ENCODE measurements at places on chromosomes 5 and 9.

DNA sequence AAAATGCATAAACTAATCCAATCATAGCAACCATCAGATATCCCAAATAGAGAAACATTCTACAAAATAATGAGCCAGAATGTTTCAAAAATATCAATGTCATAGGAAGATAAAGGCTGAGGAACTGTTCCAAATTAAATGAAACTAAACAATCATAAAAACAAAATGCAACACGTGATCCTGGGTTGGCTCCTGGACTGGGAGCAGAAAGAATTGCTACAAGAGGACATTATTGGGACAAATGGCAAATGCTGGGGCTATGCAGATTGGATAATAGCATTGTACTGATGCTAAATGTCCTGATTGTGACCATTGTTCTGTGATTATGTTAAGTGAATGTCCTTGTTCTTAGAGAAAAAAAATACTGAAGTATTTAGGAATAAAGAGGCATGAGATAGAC lies 54.2 kb upstream of the AKNA start:
- DNase-seq, result no peak

GRCh38 chr5:60843386-60843935 lies 608 bp downstream of the ELOVL7 start:
- peak; percentile 34 for DNase-seq

GRCh38 chr9:82732928-82733327 lies 330.0 kb downstream of the RASEF start:
- DNase-seq, result no peak

DNA sequence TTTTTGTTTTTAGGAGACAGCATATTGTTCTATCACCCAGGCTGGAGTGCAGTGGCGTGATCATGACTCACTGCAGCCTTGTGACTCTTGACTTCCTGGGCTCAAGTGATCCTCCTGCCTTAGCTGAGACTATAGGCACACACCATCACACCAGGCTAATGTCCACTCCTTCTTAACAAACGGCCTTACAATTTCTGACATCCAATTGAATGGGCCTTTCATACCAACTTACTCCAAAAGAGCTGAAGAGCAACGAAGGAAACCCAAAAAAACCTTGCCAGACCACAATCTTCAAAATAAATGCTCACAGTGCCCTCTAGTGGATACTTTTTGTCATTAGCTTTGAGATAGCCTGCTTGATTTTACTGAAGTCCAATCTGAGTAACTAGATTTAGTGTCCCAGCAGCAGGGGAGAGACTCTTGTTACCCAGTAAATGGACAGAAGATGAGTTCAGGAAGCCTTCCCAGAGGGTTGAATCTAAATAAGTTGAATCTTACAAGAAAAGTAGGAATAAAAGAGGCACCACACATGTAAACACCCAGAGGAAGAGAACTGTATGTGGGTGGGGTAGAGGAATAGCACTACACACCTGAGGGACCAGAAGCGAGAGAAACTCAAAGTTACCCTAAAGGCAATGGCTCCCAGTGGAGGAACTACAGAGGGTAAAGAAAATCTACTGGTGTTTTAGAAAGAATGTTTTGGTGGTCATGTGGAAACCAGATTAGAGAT lies 9.3 kb downstream of the ZNF622 start:
- peak; percentile 80 for DNase-seq

DNA sequence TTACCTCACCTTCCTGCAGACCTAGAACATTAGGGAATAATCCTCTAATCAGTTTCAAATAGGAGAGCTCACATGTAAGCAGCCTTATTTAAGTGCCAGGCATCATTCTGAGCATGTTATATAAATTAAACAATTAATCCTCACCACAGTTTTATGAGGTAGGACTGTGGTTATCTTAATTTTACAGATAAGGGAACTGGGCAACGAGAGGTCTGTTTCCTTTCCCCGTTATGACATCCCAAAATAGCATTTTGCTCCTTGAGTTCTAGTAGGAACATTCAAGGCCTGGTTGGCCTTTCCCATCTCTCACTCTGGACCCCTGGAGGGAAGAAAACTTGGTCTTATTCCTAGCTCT lies 19.1 kb upstream of the IFNB1 start:
- no peak for DNase-seq

DNA sequence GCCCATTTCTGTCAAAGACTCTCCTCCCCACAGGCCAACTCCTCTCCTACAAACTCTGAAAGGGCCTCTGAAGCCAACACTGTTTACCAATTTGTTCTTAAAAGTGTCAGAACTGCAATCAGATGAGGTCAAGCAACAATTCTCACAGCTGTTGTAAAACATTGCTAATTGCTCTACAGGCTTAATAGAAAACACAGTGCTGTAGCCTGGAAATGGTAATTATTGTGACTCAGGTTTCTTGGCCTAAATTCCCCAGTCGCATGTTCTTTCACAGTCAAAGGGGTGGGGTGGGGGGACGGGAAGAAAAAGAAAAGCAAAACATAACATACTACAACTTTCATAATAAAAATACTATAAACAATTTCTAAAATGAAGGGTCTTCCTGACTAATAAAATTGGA lies 343.2 kb downstream of the DMAC1 start:
- DNase-seq, result no peak

- no peak for DNase-seq
Measured at GRCh38 chr5:89934069-89934468, 475.5 kb downstream of the CETN3 start.

- no peak for DNase-seq
Measured at GRCh38 chr5:172544371-172545095, 90.2 kb upstream of the SH3PXD2B start.

DNA sequence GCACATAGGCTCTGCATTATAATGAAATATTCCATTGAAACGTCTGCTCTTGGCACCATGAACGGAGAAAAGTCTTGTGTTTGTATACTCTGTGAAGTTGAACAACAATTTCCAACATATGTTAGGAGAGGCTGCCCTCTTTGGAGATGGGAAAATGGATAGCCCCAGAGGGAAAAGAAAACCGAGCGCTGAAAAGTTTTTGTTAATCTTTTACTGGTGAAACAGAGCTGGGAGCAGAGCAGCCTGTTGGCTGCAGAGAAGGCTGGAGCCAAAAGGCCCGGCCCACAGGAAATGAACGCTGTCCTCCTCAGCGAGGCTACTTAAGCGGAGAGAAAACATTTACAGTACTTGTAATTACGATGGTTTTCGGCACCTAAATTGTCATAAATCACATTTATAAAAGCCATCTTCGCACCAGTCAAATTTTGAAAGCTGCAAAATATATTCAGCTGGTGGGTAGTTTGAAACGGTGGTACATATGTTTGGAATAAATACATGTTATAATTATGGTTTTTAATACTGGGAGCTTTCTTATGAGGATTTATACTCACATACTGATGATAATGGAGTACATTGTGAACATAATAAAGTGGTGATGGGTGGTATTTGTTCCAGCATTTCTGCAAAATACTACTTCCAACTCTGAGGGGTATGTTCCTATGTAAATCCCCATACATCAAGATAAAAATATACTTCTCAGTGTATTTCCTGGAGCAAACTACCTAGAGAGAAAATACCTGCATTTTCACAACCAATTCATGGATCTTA lies 129.6 kb upstream of the CNTLN start:
- DNase-seq, result peak; percentile 78

DNA sequence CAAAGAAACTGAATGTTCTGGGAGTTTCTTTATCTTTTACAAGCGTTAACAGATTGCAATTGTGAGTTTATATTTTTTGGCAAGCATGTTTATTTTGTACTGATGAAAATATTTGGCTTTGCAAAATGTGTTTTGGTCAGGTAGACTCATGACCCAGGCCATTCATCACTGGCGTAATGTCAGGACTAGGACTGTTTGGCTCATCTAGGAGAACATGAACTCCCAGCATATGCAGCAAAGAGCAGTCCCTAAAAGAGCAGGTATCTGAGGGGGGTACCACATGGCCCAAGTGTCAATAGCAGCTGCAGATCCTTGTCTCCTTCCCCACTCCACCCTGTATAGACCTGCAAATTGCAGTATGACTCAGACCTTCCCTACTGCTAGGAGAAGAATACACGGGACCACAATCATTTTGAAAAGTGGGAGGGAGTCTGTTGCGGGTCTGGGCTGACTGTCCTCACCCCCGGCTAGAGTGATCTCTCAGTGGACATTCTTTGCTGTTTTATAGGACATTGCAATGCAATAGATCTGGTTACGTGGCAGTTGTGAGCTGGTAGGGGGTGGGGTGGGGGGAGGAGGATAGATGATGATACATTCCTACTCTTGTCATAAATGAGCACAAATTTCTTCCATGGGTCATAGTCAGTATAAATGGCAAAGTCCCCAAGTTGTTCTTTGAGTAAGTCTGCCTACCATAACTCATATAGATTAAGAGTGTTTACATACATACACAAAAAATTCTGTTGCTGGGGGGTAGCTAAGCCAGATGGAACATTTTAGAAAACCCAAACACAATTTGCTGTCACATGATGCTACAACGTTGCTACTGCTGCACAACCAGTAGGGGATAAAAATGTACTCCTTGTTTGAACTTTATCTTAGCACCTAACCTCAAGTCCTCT lies 20.8 kb upstream of the SNCAIP start:
- DNase-seq, result peak; percentile 36

- DNase-seq, result no peak
Measured at GRCh38 chr5:107661038-107661649, 9.6 kb downstream of the EFNA5 start.

GRCh38 chr5:59519338-59519737 lies 374.2 kb downstream of the PDE4D start:
- no peak for DNase-seq

DNA sequence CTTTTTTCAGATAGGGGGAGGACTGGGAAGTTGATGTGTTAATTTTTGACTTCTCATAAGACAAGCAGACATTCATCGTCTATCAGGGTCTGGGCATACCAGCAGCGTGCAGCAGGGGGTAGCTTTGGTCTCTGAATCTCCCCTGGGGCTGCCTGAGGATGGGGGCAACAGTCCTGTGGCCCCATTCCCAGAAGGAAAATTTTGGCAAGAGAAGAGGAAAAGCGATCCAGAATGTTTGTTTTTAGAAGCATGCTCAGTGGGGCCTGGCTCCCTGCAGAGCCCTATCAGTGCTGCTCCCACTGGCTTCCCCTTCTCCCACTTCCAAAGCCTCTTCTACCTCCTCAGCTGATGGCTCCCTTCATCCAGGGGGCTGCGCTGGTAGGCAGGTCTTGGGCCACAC lies 194.8 kb upstream of the IL12B start:
- no peak for DNase-seq

GRCh38 chr5:61286446-61287132 lies 45.5 kb upstream of the ZSWIM6 start:
- DNase-seq, result no peak

DNA sequence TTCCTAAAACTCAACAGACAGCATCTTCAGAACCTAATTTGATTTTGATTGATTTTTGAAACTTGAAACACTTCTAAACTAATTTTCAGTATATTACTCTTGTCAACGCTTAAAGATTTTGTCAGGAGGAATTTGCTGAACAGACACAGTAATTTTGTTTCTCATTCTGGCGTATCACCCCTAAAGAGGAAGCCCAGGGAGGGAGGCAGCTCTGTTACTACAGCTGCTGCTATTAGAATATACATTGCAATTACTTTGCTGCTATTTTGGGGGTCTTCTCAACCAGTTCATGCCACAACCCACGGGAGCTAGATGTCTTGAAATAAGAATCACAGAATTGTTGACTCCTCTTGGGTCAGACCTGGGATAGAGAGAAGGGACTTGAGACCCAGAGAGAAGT lies 122.6 kb downstream of the TLR4 start:
- no peak for DNase-seq

Measured in kidney (tissue), 22 donors.